ENCODE measurements at places on chromosomes 12 and 14. TPM values are rescaled to one million over a fixed set of nuclear protein-coding genes. Genes with fewer than 3 reads are reported as not detected.

EFCAB11 gene
- 12.3 TPM for total RNA-seq

DNA sequence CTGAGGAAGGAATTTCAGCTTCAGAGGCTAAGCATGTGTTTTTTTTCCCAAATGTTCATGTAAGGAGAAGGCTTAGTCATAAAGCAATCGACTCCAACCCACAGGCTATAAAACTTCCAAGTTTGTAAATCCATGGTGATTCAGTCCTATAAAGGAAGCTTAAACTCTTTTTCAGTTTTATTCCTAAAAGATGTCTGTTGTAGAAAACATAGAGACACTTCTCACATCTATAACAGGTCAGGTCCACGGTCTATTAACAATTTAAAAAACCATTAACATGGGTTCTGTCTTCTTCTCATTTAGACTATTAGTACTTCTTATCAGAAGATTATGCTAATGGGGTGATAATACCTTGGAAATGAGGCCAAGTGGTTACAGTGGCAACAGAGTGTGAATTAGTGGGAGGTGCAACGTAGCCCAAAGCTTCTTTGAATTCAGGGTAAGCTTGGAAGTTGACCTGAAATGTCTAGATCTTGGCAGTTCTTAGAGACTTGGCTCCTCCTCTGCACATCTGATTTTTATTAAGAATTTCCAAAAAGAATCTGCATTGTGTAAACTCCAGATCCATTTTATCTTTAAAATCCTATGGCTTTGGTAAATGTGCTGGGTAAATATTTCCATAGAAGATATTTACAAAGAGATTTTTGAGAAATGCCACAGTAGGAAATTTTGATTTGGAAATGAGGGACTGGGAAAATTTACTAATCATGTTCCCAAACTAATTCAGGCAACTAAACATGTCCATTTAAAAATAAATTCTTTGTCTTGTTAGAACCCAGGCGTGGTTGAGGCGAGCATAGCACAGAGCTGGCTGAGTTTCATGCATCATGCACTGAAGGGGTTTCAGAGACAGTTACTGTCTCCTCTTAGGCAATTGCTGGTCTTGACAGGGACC lies 86.4 kb downstream of the EML1 start:
- H3K4me3 ChIP-seq, result no peak overlapping the region
- H3K27ac ChIP-seq, result no peak overlapping the region
- H3K36me3 ChIP-seq, result no peaks in the 10 kb centered on the region
- no peaks in the 10 kb centered on the region for H3K27me3 ChIP-seq
- no peak for DNase-seq
- no peaks in the 10 kb centered on the region for H3K4me1 ChIP-seq

DNA sequence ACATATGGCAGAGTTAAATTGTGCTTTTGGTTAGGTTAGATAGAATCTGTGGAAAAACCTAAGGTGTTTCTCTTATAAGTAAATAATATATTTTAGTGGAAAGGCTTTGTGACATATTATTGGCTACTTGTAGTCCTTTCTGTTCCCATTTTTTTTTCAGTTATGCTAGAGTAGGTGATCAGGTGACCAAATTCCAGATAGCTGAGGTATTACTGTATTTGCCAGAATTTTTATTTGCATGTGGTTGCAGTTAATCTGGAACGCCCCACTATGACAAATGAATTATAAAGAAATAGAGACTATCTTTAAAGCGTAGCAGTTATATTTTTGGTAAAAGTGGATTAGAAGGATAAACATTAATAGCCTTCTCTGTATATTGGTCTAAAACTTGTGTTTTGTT lies 52.0 kb downstream of the ARHGAP5 start:
- no peaks in the 10 kb centered on the region for H3K4me1 ChIP-seq
- H3K4me3 ChIP-seq, result no peak overlapping the region
- H3K36me3 ChIP-seq, result no peaks in the 10 kb centered on the region
- no peak for DNase-seq
- no peak overlapping the region for H3K27ac ChIP-seq

NID2 gene
- total RNA-seq, result 0.36 TPM

PTPRQ gene
- total RNA-seq, result not detected

- H3K4me3 ChIP-seq, result no peak overlapping the region
- H3K27me3 ChIP-seq, result no peaks in the 10 kb centered on the region
Measured at GRCh38 chr14:93089521-93090269, 26.0 kb downstream of the ITPK1 start.

DNA sequence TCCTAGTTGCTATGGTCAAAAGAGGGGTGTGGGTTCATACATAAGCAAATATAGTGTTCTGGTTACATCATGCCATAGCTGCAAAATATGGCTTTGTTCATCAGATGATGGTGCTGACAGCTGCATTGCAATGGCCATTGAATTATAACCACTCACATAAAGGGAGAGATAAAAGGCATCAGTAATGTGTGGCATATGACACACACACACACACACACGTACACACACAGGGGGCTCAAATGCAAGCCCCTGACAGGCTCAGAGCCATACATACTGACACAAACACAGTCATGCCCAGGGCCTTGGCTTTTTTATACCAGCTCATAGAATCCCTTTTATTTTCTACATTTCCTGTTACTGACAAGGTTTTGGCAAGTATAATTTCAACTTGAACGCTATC lies 698.9 kb downstream of the BCL11B start:
- no peaks in the 10 kb centered on the region for H3K36me3 ChIP-seq
- H3K27me3 ChIP-seq, result no peaks in the 10 kb centered on the region
- no peak for DNase-seq
- H3K4me3 ChIP-seq, result no peak overlapping the region
- no peaks in the 10 kb centered on the region for H3K4me1 ChIP-seq

RPL10L gene
- total RNA-seq, result not detected

- no peak overlapping the region for H3K4me3 ChIP-seq
- H3K4me1 ChIP-seq, result no peaks in the 10 kb centered on the region
- H3K36me3 ChIP-seq, result no peaks in the 10 kb centered on the region
- H3K27me3 ChIP-seq, result no peaks in the 10 kb centered on the region
- no peak for DNase-seq
Measured at GRCh38 chr12:93139028-93139665, 210.1 kb upstream of the EEA1 start.

- no peak overlapping the region for H3K4me3 ChIP-seq
- no peak for DNase-seq
- H3K27ac ChIP-seq, result no peak overlapping the region
Measured at GRCh38 chr12:3137268-3137781, 60.1 kb downstream of the TSPAN9 start.

FOXG1 gene
- not detected for total RNA-seq

MIPOL1 gene
- 12.8 TPM for total RNA-seq

SLCO1B1 gene
- not detected for total RNA-seq

DNA sequence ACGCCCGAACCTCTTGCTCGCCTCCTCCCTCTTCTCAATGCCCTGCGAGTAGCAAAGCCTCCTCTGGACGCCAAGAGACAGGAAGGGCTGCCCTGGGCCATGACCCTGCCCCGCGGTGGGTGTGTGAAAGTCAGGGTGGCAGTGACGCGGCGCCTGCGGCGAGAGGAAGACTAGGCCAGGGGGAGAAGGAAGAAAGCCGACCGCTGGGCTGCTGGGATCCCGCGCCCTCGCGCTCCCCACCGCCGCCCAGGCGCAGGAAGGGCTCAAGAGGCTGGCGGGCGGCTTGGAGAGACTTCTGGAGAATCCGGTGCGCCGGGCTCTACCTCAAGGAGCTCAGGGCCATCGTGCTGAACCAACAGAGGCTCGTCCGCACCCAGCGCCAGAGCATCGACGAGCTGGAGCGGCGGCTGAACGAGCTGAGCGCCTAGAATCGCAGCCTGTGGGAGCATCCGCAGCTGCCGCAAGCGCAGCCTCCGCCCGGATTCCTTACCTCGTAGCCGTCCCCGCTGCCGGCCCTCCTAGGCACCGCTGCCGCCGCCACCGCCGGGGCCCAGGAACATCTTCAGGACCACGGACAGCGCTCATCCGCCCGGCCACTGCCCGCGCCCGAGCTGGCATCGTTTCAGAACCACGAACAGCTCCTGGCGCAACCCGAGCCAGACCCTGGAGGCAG lies 105.0 kb upstream of the PRB2 start:
- no peak overlapping the region for H3K27ac ChIP-seq
- H3K36me3 ChIP-seq, result no peaks in the 10 kb centered on the region
- DNase-seq, result no peak
- H3K4me1 ChIP-seq, result no peaks in the 10 kb centered on the region

DNA sequence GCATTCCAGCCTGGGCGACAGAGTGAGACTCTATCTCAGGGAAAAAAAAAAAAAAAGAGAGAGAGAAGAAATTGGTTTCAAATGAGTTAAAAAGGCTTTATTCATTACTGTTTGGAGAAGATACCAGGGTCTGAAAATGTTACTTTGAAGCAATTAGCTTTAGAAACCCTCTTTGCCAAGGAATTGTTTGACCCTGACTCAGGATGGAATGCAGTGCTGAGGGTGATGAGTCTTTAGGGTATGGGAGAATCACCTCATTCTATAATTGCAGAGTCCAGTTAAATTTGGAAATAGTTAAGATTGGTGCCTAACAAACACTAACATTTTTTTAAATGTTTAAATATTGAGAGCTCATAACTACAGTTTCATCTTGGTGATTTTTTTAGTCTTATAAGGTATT lies 13.3 kb downstream of the RAP1B start:
- H3K27ac ChIP-seq, result 0 out of 2 replicates have a peak overlapping the region, but pooled peaks have one; percentile 1
- H3K27me3 ChIP-seq, result no peaks in the 10 kb centered on the region
- peaks cover 51% of the 10 kb centered on the region for H3K4me1 ChIP-seq
- H3K4me3 ChIP-seq, result no peak overlapping the region
- no peak for DNase-seq
- peaks cover 2% of the 10 kb centered on the region for H3K36me3 ChIP-seq

DNA sequence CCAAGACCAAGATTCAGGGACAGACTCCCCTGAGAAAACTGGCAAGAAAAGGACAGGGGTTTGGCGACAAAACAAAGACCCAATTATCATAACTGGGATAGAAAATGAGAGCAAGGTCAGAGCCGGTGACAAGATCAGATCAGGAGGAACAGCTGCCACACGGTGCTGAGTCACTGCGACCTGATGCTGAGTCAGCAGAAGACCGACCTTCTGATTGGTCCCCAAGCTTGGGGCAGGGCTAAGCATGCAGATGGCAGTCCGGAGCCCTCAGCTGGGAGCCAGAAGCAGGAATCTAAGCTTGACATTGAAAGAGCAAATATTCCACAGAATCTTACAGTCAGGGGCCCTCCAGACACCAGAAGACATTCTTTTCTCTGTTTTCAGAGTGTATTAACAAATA lies 19.1 kb upstream of the ARMH4 start:
- H3K4me1 ChIP-seq, result no peaks in the 10 kb centered on the region
- H3K27me3 ChIP-seq, result no peaks in the 10 kb centered on the region
- no peak overlapping the region for H3K4me3 ChIP-seq

LRRC10 gene
- total RNA-seq, result not detected

DNA sequence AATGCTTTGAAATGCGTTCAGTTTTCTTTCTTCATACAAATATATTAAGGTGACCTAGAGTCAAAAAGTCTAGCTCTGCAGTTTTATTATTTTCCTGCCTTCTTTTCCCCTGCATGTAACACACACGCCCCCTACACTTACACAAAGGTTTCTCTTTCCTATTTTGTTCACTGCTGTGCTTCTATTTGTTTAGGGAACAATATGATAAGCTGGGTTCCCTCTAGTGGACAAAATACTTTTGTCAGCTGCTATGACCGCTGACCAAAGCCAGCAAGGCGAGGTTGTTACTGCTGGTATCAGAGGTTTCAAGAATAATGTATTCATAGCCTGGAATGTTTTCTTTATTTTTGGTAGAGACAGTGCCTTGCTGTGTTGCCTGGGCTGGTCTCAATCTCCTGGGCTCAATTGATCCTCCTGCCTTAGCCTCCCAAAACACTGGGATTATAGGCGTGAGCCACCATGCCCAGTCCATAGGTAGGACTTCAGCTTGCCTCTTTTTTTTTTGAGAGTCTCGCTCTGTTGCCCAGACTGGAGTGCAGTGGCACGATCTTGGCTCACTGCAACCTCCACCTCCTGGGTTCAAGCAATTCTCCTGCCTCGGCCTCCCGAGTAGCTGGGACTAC lies 33.4 kb downstream of the FNTB start:
- H3K27me3 ChIP-seq, result no peaks in the 10 kb centered on the region
- H3K36me3 ChIP-seq, result no peaks in the 10 kb centered on the region
- no peak overlapping the region for H3K27ac ChIP-seq
- peak; percentile 10 for DNase-seq

SLC5A8 gene
- total RNA-seq, result not detected

NAV3 gene
- 2.5 TPM for total RNA-seq

SERPINA3 gene
- total RNA-seq, result 5.7 TPM

DNA sequence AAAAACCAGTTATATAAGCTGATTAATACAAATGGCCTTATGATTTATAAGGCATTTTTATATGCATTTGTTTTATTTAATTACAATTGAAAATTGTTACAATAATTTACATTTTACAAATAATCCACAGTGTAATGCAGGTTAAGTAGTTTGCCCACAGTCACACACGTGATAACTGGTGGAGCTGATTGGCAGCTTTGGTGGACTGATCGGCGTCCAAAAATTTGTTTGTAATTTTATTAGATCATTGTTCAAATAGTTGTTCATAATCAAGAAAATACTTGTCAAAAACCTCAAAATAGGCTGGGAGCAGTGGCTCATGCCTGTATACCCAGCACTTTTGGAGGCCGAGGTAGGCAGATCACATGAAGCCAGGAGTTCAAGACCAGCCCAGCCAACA lies 59.7 kb downstream of the AEBP2 start:
- H3K4me1 ChIP-seq, result no peaks in the 10 kb centered on the region
- no peak for DNase-seq
- no peak overlapping the region for H3K4me3 ChIP-seq

DNA sequence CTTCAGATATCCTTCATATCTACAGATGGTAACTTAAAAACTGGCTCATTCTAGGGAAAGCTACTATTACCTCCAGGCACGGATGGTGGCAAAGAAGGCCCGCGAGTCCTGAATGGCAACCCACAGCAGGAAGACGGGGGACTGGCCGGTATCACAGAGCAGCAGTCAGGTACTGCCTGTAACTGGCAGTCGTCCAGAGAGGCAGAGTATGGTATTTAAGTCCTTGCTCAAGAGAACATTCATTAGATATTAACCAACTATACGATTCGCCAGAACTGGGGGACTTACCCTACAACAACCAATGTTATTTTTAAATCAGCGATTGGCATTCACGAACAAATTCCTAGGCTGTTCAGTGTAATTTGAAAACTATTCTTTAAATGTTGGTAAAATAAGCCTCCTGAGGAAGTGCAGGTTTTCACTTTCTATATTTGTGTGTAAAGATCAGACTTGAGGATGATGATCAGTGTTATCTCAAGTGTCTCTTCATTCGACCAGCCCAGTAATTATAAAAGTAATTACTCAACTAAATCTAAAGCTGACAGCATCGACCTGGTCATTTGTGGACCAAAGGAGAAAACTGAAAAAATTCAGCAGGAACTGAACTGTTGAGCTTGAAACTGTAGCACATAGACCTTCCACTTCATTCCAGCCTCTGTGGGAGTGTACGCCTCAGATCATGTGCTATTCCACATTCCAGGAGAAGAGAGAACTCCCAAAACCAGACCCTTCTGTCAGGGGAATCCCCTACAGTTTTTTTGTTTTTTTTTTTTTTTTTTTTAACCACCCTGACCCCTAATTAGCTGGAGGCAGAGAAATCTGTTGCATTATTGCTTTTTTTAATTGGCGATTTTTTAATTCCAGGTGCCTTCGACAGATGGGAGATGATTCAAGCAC lies 75.6 kb downstream of the ESR2 start:
- no peak for DNase-seq
- no peaks in the 10 kb centered on the region for H3K27me3 ChIP-seq
- H3K36me3 ChIP-seq, result no peaks in the 10 kb centered on the region
- no peaks in the 10 kb centered on the region for H3K4me1 ChIP-seq
- no peak overlapping the region for H3K4me3 ChIP-seq

APAF1 gene
- total RNA-seq, result 15.6 TPM

PKP2 gene
- 2.2 TPM for total RNA-seq

ABCD4 gene
- 24.4 TPM for total RNA-seq

OTX2 gene
- total RNA-seq, result not detected

GRCh38 chr12:58174316-58174715 lies 232.9 kb downstream of the ATP23 start:
- H3K4me3 ChIP-seq, result no peak overlapping the region
- no peaks in the 10 kb centered on the region for H3K4me1 ChIP-seq
- H3K27ac ChIP-seq, result no peak overlapping the region
- no peaks in the 10 kb centered on the region for H3K36me3 ChIP-seq
- DNase-seq, result no peak

PHETA1 gene
- total RNA-seq, result 16.3 TPM

Measured in Panc1 (cell line).